ENCODE measurements at places on chromosomes 13 and 19.

- no peak for DNase-seq
Measured at GRCh38 chr13:74533226-74533625, 399.0 kb upstream of the KLF12 start.

DNA sequence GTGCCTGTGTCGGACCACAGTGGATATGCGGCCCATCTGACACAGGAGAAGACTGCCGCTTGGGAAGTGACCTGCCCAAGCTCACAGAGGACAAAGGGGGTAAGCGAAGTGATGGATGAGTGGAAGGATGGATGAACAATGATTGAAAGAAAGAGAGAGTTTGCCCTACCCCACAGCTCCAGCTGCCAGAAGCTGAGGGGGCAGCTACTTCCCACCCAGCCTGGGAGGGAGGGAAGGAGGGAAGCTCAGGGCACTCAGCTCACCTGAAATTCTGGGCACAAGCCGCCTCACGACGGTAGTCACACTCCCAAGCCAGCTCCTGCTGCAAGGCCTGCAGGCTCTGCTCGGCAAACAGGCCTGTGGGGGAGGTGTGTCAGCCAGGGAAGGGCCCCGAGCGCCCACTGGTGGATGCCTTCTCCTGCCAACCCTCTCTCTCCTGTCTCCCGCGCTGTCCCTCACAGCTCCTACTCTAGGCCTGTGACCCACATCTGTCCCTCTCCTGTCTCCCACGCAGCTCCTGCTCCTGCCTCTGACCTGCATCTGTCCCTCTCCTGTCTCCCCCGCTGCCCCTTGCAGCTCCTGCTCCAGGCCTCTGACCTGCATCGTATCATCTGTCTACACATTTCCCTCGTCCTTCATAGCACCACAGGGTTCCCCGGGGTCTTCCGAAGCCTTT lies 12.0 kb upstream of the NUMBL start:
- DNase-seq: no peak

GRCh38 chr13:27352698-27353097 lies 71.7 kb upstream of the GTF3A start:
- no peak for DNase-seq

GRCh38 chr19:21900401-21900800 lies 64.4 kb upstream of the ZNF43 start:
- peak; percentile 2 for DNase-seq

All from lower leg skin (tissue), 4 donors.